Mammary microvascular endothelial cell (primary cell): ENCODE measurements at places on chromosomes 12 and 14. TPM values are rescaled to one million over a fixed set of nuclear protein-coding genes. Genes with fewer than 3 reads are reported as not detected.

The GPR65 gene
- total RNA-seq = under 0.01 and 0.13 TPM in 2 replicates

The FGF23 gene
- not detected in 2 replicates for total RNA-seq

The C1S gene
- total RNA-seq = 0.27 and 0.79 TPM in 2 replicates

The DNAH10 gene
- 0.07 TPM in 1 of 2 replicates, not detected in the other for total RNA-seq

The RAB15 gene
- 11.4 and 13.3 TPM in 2 replicates for total RNA-seq

The LGR5 gene
- not detected in 2 replicates for total RNA-seq

The FLVCR2 gene
- 2.1 and 2.7 TPM in 2 replicates for total RNA-seq

The NEUROD4 gene
- total RNA-seq = not detected in 2 replicates

The SLC10A1 gene
- total RNA-seq = not detected in 2 replicates

The GALNT8 gene
- not detected in 2 replicates for total RNA-seq

The BEGAIN gene
- 0.20 TPM in 2 replicates for total RNA-seq

The COX8C gene
- total RNA-seq = not detected in 2 replicates

The WNT1 gene
- total RNA-seq = not detected in 2 replicates

The REP15 gene
- 2.1 and 4.7 TPM in 2 replicates for total RNA-seq

The ARHGAP9 gene
- not detected in 2 replicates for total RNA-seq

The RHOJ gene
- 20.3 and 24.3 TPM in 2 replicates for total RNA-seq

The RNASE3 gene
- not detected in 2 replicates for total RNA-seq

The SERPINA10 gene
- not detected in 2 replicates for total RNA-seq

The LBHD2 gene
- not detected in 2 replicates for total RNA-seq

The EIF2S1 gene
- 178 and 228 TPM in 2 replicates for total RNA-seq

The INF2 gene
- 79.2 and 84.6 TPM in 2 replicates for total RNA-seq

The SYNDIG1L gene
- total RNA-seq = not detected in 2 replicates

The SYCP3 gene
- total RNA-seq = not detected in 2 replicates

The RTL1 gene
- total RNA-seq = not detected in 2 replicates

The PAPLN gene
- total RNA-seq = 18.6 and 19.7 TPM in 2 replicates
